ENCODE measurements at places on chromosomes 7 and 10. TPM values are rescaled to one million over a fixed set of nuclear protein-coding genes. Genes with fewer than 3 reads are reported as not detected.

DNA sequence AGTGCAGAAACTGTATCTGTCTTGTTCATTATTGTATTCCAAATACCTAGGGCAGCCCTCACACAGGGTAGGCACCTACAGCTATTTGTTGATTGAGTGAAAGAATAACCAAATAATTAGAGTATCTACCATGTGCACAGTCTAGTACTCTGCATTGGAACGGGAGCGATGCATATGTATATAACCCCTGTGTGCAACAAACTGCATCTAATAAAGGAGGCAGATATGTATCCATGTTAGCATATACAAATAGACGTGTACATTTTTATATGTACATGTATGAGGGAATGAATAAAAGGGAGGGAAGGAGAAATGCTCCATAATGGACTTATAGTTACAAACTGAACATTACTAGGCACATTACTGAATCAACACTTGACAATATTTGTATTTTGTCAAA, 191.3 kb upstream of the PTPRZ1 start:
- DNase-seq = no peak
- no peaks in the 10 kb centered on the region for H3K4me1 ChIP-seq
- no peaks in the 10 kb centered on the region for H3K36me3 ChIP-seq
- no peak overlapping the region for H3K4me3 ChIP-seq

- no peak overlapping the region for H3K4me3 ChIP-seq
- no peaks in the 10 kb centered on the region for H3K36me3 ChIP-seq
- DNase-seq = no peak
- H3K4me1 ChIP-seq = peaks cover 27% of the 10 kb centered on the region
- no peak overlapping the region for H3K27ac ChIP-seq
These were observed 3.8 kb downstream of the RARRES2 start for GRCh38 chr7:150337659-150338081.

DNA sequence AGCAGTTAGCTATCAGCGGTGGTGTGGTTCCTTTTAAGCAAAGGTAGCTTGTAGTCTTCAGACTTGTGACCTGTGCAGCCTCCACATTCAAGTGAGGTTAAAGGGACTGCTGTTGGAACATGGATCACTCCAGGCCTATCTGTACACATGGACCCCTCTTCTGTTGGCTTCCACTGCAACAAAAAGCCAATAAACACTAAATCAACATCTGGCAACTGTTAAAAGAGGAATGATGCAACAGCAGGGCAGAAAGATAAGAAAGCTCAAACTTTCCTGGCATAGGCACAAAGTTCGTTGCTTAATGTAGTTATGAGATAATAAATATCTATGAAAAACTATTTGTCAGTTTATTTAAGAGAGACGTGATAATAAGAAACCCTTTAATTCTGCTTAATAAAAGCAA, 4.0 kb upstream of the MINPP1 start:
- no peaks in the 10 kb centered on the region for H3K36me3 ChIP-seq
- H3K27ac ChIP-seq = no peak overlapping the region
- DNase-seq = no peak
- H3K4me3 ChIP-seq = no peak overlapping the region
- no peaks in the 10 kb centered on the region for H3K4me1 ChIP-seq

DNA sequence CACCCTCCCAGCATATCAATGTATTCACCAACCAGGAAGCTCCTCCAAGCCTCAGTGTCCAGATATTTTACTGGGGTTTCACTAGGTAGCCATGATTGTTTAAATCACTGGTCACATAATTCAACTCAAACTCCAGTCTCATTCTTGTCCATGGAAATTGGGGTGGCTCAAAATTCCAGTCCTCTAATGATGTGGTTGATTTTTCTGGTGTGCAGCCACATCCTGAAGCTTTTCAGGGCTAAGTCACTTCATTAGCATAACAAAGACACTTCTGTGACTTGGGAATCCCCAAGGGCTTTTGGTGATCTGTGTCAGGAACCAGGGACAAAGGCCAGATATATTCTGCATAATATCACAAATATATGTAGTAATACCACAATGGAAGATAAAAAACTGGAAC, 786.9 kb upstream of the IGFBP3 start:
- H3K4me3 ChIP-seq = no peak overlapping the region
- no peak overlapping the region for H3K27ac ChIP-seq
- DNase-seq = no peak
- no peaks in the 10 kb centered on the region for H3K36me3 ChIP-seq

- H3K27me3 ChIP-seq = no peaks in the 10 kb centered on the region
- no peak for DNase-seq
- H3K4me1 ChIP-seq = no peaks in the 10 kb centered on the region
- H3K36me3 ChIP-seq = no peaks in the 10 kb centered on the region
- no peak overlapping the region for H3K27ac ChIP-seq
- no peak overlapping the region for H3K4me3 ChIP-seq
These were observed 303.7 kb downstream of the BMPER start for GRCh38 chr7:34208878-34209621.

GRCh38 chr7:87984088-87984487, 50.0 kb downstream of the ADAM22 start:
- H3K4me3 ChIP-seq = no peak overlapping the region
- no peaks in the 10 kb centered on the region for H3K4me1 ChIP-seq
- H3K36me3 ChIP-seq = no peaks in the 10 kb centered on the region
- no peaks in the 10 kb centered on the region for H3K27me3 ChIP-seq

DNA sequence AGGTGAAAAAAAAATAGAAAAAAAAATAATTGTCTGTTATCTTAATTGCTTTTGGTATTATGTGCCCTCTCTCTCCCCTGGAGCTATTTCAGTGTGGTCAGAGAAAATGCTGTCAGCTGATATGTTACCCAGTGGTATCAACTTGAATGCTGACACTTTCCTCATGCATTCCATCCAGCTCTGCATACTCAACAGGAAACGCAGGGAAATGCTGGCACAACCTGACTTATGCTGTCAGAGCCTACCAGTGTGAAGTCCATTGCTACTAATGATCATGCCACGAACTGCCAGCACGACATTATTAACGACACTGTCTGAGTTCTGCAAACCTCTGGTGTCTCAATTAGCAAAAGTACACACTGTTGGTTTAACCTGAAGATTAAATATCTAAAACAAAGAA, 182.8 kb downstream of the ZWINT start:
- H3K27me3 ChIP-seq = no peaks in the 10 kb centered on the region
- H3K4me3 ChIP-seq = no peak overlapping the region
- H3K27ac ChIP-seq = no peak overlapping the region

DNA sequence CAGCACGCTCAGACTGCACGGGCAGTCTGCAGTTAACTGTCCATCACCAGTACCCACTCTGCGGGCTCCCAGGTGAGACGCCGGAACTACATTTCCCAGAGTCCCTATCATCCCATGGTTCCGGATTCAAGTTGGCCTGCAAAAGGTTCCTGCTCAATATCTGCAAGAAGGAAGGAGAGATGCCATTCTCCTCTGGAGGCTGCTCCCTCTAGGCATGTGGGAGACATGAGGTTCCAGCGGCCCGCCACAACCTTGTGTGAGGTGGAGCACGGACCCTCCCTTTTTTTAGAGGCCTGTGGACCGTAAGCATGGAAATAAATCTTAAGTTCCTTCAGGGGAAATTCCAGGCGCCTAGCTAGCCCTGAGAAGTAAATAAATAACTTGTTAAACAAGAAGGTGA, 29.7 kb downstream of the NUP42 start:
- no peaks in the 10 kb centered on the region for H3K36me3 ChIP-seq
- no peak for DNase-seq
- H3K27ac ChIP-seq = no peak overlapping the region
- H3K4me1 ChIP-seq = peaks cover 2% of the 10 kb centered on the region
- H3K27me3 ChIP-seq = no peaks in the 10 kb centered on the region

DNA sequence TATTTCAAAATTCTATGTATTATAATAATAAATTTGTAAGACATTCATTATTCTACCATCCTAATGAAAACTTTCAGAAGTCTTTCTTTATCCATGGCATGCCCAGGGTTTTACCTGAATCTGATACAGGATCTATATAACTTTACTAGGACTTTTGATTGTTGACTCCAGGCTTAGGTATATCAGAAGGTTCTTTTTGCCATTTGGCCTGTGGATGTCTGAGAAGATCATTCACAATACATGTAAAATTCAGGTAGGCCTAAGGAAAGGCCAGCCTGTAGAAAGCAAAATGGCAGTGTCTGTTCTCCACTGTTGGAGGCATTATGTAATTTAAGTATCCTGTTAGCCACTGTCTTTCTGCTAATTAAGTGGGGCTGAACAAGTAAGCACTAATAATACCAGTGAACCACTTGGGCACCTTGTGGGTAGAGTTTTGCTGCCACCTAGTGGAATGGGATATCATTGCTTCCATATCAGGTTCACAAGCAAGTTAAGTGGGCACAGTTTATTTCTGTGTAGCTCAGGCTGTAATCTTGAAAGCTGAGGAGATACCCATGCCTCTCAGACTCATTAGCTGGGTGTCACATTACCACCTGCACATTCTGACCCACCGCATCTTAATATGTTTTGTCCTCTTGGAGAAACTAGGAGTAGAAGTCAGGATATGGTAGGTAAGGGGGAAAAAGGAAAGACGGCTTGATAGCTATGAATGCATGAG, 105.5 kb downstream of the SEPTIN7 start:
- DNase-seq = no peak
- H3K4me3 ChIP-seq = no peak overlapping the region
- H3K27ac ChIP-seq = no peak overlapping the region
- H3K36me3 ChIP-seq = peaks cover 35% of the 10 kb centered on the region
- H3K4me1 ChIP-seq = peaks cover 18% of the 10 kb centered on the region
- H3K27me3 ChIP-seq = no peaks in the 10 kb centered on the region

GRCh38 chr10:45421221-45422097, 47.4 kb downstream of the ALOX5 start:
- peaks cover 5% of the 10 kb centered on the region for H3K27me3 ChIP-seq
- H3K27ac ChIP-seq = no peak overlapping the region
- no peak for DNase-seq
- H3K4me3 ChIP-seq = no peak overlapping the region
- H3K36me3 ChIP-seq = no peaks in the 10 kb centered on the region

Gene UNC5B
- total RNA-seq = 14.9 TPM

Data from suprapubic skin (tissue), 4 donors.